ENCODE measurements at places on chromosomes 2 and 18. TPM values are rescaled to one million over a fixed set of nuclear protein-coding genes. Genes with fewer than 3 reads are reported as not detected.

DNA sequence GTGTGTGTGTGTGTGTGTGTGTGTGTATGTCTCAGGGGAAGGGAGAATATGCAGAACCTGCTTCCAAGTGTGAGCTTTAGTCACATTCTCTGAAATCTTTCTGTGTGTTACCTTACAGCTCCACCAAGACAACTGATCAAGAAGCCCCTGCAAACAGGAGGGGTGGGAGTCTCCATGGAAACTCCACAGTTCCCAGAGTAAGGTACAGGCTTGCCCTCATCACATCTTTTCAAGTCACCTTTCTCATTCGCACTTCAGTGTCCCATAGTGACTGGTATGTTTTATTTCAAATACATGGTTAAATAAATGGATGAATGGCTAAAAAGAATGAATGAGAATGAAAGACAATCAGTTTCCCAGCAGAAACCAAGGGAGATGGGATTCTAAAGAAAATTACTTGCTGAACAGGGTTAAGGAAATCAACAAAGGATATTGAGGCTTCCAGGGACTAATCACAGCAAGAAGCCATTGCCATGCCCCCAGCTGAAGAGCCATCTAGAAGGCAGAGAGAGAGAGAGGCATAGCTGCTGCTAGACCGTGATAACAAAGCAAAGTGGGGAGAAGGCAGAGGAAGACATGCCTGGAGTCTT is 987.2 kb upstream of the CELF4 start:
- no peak for DNase-seq

DNA sequence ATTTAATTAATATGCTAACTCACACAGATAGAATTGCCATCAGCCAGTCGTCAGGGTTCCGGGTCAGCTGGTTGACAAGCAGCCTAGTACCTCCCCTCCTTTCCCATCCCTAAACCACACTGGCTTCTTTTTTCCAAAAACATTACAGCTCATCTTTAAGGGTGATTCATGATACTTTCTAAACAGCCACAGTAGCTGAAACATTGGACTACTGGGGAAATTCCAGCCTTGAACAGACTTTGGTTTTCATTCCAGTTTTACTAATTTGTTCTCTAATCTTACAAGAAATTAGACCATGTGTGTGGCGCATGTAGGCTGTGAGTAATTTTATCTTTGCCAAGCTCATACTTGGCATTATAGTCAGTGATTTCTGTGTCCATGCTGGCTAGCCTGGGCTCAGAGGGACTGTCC is 110.8 kb downstream of the FMNL2 start:
- DNase-seq, result no peak

DNA sequence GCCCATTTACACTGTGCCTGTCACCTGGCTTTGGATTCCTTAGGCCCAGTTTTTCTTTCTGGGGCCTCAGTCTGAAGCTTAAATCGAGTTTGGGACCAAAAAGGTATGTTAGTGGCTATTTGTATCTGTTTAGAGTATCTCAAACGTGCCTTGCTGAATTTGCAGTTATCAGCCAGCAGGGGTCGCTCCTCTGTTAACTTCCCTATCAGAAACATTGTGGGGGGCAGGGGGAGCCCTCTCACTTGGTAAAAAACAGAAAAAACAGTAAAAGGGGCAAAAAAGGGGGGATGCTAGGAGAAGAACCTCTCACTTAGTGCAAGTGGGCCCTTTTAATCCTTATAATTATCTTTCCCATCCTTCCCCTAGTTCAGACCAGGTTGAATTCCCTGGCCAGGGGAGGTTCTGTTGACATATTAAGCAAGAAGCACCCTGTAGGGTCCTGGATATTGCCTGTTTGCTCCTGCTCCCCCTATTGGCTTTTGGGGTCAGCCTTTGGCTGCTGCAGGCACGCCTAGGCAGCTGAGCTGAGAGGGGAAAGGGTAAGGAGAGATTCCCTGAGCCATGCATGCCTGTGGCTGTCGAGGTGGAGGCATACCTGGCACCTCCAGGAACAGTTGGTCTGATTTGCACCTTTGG is 8.8 kb upstream of the IFIH1 start:
- peak; percentile 18 for DNase-seq

- DNase-seq, result no peak
Observed at GRCh38 chr2:222756951-222757650, 85.6 kb downstream of the MOGAT1 start.

- DNase-seq, result no peak
Observed at GRCh38 chr2:53497020-53497419, 270.6 kb upstream of the CHAC2 start.

- DNase-seq, result no peak
Observed at GRCh38 chr2:220228310-220229006, 601.0 kb downstream of the SLC4A3 start.

- no peak for DNase-seq
Observed at GRCh38 chr18:76756531-76757253, 65.7 kb upstream of the ZNF236 start.

- no peak for DNase-seq
Observed at GRCh38 chr18:77059294-77059916, 73.2 kb downstream of the MBP start.

DNA sequence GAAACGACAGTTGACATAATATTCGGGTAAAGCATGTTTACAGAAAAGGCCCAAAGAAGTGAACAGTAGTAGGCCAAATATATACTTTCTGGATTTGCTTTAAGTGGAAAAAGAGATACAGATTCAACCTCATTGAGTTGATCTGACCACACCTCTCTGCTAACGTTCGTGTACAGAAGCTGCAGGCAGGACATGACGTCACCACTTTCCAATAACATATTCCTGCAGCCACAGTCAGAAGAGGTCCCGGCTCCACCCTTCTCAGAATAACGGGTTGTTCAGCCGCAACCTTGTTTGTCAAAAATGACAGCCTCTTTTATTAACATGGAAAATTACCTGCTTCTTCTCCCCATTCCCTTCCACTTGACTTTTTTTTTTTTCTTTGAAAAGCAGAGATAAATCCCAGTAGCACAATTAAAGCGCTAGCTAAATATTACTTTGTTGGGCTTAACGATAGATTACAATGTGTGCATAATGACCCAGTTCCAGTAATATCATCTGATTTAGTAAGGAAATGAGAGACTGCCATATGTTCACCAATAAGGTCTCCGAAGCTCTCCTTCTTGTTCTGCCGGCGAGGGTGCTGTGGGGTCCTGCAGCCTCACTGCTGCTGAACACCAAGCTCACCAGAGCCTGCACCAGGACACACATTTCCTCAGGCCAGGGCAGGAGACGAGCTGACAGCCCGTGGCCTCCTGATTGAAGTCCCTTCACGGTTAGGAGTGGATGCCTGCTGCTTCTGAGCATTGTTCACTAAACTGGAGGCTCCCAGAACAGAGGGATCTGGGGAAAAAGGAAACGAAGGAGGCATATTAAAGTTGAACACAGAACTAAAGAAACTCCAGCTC is 451.0 kb upstream of the SALL3 start:
- no peak for DNase-seq

- no peak for DNase-seq
Observed at GRCh38 chr2:100262046-100262445, 60.3 kb downstream of the LONRF2 start.

DNA sequence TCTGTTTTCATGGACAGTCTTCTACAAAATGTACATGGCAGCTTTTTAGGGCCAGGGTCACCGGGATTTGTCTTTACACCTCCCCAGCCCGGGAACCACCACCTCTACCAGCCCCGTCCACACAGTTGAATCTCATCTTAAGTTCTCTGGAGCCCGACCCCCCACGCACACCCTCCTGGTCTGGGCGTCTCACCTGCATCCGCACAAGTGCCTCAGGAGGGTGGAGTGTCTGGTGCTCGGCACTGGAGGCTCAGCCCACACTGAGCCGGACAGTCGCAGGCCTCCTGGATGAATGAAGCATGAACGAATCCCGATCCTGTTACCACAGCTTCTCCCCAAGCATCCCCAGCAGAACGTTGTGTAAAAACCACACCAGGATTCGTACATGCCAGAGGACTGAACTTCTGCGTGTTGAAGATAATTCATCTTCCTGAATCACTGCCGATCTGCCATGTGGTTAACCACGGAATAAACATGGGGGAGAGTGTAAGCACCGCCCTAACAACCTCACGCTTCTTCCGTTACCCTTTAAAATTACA is 162.0 kb downstream of the RTP5 start:
- peak; percentile 51 for DNase-seq

DNA sequence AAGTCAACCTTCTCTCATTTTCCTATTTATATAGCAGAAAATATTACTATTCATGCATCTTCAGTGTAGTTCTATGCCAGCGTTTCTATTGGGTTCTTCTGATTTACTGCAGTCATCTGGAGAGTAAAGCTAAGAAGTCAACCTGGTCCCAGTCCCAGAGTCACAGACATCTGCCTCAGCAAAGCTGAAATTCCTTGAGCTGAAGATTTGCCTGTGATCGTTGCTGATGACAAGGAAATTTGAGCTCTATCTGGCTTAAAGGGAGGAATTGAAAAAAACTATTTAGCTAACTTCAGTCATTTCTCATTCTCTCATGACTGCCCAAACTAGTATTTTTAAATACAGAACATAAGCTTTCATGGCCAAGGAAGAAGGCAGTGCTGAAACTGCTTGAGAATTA is 45.7 kb downstream of the RND3 start:
- no peak for DNase-seq

- DNase-seq, result no peak
Observed at GRCh38 chr2:108916122-108916795, 72.8 kb downstream of the EDAR start.

DNA sequence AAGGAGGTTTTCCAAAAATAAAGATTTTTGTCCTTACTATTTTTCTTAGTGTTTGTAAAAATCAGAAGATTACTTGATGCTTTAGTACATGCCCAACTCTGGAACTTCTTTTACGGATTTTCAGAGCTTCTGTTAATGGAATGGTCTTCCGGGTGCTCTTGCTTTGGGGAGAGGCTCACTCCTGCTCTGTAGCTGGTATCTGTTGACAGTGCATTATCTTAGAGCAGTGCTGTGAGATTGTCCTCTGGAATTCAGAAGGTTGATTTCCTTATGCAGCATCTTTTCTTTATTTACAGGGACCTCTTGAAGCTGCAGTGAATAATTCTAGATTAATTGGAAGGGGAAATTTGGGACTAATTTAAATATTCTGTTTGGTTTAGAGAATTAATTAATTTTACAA is 4.6 kb downstream of the MAPRE2 start:
- DNase-seq, result no peak

GRCh38 chr18:21099442-21099841 is 12.2 kb downstream of the ROCK1 start:
- DNase-seq, result no peak

DNA sequence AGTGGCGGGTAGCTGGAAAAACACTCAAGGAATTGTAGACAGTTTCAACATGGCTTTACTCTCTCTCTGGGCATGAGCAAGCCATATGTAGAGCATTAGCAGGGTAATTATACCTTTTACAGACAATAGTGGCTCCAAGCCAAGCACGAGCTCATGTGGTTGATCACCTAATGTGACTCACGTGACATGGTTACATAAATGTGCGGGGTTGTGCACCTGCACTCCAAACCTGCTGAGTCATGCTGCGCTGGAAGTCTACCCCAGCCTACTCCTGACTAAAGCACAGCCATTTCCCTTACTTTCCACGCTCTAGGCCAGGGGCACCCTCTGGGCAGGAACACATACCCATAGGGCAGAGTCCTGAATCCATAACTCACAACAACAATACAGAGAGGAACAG is 232.8 kb downstream of the MBD5 start:
- no peak for DNase-seq

DNA sequence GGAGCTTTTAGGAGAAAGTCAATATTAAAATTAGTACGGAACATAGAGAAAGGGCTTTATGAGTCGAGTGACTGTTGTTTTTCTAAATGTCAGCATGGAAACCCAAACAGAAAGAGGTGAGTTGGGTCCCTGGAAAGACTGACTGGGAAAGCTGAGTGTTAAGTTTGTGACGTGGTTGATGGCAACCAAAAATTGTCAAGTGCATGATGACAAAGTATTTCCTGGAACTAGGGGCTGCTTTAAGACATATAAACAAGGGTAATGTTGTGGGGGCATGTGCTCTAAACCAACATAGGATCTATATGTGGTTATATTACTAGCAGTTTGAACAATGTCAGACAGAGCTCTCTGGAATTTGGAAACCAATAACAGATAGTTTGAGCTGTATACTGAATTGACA is 50.9 kb upstream of the GPD2 start:
- no peak for DNase-seq

GRCh38 chr18:5451150-5451549 is 92.6 kb downstream of the EPB41L3 start:
- DNase-seq, result peak; percentile 6

GRCh38 chr2:145284551-145284950 is 764.6 kb upstream of the ZEB2 start:
- DNase-seq, result no peak

- DNase-seq, result no peak
Observed at GRCh38 chr2:168424971-168425370, 31.1 kb upstream of the CERS6 start.

GRCh38 chr18:66511792-66512191 is 92.1 kb downstream of the CDH19 start:
- no peak for DNase-seq

- no peak for DNase-seq
Observed at GRCh38 chr2:7665880-7666279, 748.7 kb downstream of the RNF144A start.

DNA sequence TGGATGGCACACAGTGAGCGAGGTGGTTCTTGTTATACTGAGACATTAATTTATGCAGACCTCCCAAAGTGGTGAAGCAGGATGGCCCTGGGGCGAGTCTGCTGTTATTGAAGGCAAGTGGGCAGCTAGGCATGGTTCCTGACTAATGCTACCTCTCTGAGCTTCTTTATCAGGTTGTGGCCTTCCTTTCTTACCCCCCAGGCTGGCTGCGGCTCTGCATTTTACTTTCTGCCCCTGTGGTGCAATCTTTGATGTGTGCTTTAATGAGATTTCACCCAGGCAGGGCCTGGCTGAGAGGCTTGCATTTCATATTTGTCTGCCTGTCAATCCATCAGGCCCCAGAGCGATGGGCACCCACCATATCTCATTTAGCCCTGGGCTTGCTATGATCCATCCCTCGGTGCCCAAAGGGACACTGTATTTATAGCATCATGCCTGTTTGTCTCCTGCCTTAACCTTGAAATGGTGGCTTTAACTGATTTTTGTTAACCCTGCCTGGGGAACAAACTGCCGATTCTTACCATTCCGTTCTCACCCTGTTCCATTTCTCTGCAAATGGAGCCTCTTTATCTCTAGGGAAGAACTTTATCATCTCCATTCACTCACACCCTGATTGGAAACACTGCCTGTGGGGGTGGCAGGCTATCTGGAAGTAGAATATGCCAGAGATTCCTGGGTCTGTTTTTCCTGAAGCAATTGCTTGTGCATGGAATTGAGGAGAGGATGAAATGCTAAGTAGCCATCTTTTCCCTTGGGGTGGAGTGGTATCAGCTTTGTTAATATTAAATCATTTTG is 316.2 kb upstream of the THSD7B start:
- no peak for DNase-seq

The TMEM198 gene
- total RNA-seq, result 0.31 TPM

The POTEC gene
- not detected for total RNA-seq

The SCYGR4 gene
- not detected for total RNA-seq

The GDF7 gene
- total RNA-seq, result 0.06 TPM

The CDK5R2 gene
- not detected for total RNA-seq

The CD207 gene
- total RNA-seq, result not detected

The CPO gene
- total RNA-seq, result not detected

The AFF3 gene
- total RNA-seq, result 5.5 TPM

The CTDP1 gene
- 121 TPM for total RNA-seq

The TACR1 gene
- total RNA-seq, result 0.08 TPM

The ELOA2 gene
- not detected for total RNA-seq

The UGT1A7 gene
- total RNA-seq, result not detected

The EVA1A gene
- not detected for total RNA-seq

Measured in CD8-positive, alpha-beta T cell (primary cell).